ENCODE measurements at places on chromosomes 4 and X.

DNA sequence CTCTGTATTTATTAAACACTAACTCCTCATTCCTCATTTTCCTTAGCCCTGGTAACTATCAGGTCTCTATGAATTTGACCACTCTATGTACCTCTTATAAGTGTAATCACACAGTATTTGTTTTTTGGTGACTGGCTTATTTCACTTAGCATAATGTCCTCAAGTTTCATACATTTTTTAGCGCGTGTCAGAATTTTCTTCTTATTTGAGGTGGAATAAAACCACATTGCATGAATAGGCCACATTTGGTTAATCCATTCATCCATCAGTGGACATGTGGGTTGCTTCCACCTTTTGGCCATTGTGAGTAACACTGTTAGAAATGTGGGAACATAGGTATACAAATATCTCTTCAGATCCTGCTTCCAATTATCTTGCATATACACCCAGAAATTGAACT is 341.2 kb upstream of the BOD1L1 start:
- DNase-seq, result no peak

GRCh38 chrX:63961964-63962363 is 176.9 kb upstream of the ARHGEF9 start:
- no peak for DNase-seq

- DNase-seq, result no peak
These were observed 258.4 kb downstream of the PPARGC1A start for GRCh38 chr4:23631255-23631950.

DNA sequence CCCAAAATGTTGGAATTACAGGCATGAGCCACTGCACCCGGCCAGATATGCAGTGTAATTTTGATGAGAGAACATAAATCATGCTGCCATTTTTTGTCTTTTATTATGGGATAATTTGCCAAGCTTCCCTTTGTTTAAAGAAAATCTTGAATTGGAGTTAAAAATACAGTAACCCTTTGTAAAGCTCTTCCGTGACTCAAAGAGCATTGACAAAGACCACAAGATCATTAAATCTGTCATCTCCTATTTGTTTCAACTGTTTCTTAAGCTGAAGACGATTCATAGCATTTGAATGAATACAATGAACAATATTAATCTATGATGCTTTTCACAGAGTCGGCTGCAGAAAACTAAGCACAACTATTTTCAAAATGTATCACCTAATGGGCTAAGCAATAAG is 132.6 kb downstream of the ANAPC4 start:
- DNase-seq, result no peak

- no peak for DNase-seq
These were observed 17.4 kb downstream of the BBS12 start for GRCh38 chr4:122749704-122750454.

DNA sequence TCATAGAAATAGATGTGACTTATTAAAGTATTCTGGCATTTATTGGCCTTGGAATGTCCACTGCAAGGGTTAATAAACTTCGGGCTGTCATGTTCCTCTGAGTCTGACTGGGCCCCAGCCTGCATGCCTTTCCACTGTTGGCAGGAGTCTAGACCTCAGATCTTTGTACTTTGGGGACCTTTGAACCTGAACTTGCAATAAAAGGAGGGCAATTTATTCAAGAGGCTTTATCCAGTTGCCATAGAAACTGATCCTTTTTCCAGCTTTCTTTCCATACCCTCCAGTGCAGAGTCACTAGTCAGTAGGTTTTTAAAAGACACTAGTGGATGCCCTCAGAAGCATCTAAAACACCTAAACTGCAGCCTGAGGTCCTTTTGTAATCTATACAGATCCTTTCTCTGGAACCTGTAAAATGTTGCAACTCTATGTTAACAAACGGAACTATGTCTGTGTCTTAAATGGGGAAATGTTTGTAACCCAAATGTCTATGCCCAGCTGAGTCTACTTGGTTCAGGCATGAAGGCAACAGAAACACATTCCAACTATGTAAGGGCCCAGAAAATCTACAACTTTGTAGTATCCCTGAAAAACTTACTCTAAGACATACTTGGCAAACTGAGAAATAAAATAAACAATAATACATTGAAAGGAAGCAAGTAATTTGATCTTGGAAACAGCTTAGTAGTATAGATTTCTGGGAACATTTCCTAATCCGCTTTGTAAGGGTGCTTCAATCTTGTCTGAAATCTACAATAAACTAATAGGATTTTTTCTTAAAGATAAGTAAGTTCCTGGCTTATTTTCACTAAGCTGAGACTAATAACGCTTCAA is 41.5 kb downstream of the SOWAHB start:
- DNase-seq, result no peak

DNA sequence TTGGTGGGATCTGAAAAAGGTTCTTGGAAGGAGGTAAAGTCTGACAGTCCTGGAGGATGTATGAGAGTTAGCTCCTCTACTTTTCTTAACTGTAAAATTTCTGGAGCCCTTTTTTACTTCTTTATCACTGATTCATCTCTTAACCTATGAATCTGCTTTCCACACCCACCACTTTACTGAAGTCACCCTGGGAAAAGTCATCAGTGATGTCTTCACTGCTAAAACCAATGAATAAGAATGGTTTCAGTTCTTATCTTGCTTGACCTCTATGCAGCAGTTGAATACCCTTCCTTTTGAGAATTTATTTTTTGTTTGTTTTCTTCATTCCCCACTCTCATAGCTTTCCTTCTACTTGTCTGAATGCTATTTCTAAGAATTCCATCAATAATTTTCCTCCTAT is 80.0 kb downstream of the AREG start:
- no peak for DNase-seq

GRCh38 chr4:100833906-100834305 is 316.1 kb upstream of the EMCN start:
- DNase-seq, result no peak

- DNase-seq, result no peak
These were observed 431.8 kb downstream of the RAPGEF2 start for GRCh38 chr4:159534655-159535054.

- no peak for DNase-seq
These were observed 26.0 kb downstream of the CAPN6 start for GRCh38 chrX:111244235-111244750.

GRCh38 chr4:1654216-1654955 is 29.7 kb downstream of the FAM53A start:
- DNase-seq, result no peak

GRCh38 chr4:77805840-77806239 is 13.3 kb downstream of the CNOT6L start:
- DNase-seq, result no peak

GRCh38 chr4:151152028-151152427 is 52.6 kb downstream of the RPS3A start:
- DNase-seq, result no peak
